Dorsolateral prefrontal cortex (tissue), 122 donors: ENCODE measurements at places on chromosomes 5 and 9.

GRCh38 chr5:10264604-10265003 is 14.5 kb downstream of the CCT5 start:
- DNase-seq = no peak

DNA sequence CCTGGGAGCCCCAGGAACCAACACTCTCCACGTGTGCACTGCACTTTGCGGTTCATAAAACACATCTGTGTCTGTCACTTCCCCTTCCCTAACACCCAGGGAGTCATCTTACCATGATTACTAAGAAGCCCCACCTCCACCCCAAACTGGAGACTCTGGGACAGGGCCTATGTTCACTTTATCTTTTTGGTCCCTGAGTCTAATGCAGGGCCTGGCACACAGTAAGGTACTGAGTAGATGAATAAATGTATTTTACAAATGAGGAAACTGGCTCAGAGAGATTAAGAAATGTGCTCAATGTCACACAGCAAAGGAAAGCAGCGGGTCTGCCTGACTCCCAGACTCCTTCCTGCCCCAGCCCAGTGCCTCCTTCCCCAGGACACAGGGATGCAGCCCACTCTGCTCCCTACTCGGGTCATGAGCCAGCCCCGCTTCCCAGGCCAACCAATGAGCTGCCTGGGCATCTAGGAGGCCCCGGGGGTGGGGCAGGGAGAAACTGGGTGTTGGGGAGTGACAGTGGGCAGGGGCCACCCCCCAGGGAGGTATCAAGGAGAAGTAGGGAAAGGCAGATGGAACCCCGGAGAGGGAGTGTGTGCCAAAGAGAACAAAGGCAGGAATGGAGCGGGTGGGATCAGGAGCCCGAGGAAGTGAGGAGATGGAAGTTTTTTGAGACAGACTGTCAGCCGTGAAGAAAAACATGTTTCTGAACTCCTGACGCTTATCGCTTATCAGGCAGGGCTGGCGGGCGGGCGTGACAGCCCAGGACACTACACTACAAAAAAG is 30.5 kb downstream of the SHB start:
- DNase-seq = no peak

DNA sequence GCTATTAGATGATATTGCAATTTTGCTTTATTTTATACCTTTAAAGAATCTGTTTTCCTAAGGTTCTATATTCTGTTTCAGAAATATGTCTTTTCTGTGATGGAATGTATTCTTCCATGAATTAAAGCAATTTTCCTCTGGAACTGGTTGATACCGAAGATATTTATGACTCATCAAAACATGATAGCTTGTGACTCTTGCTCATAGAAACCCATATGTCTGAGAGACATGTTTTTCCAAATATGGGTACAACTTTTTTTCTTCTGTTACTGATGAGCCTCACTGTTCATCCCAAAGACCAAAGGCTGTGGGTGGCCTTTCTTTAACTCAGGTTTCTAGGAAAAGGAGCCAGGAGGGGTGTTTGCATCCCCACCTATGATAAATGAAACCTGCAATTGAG is 126.1 kb upstream of the PAPPA start:
- no peak for DNase-seq

- DNase-seq = no peak
Measured at GRCh38 chr5:128711216-128711615, 173.2 kb upstream of the FBN2 start.

GRCh38 chr9:121326130-121326838 is 43.8 kb downstream of the STOM start:
- peak; percentile 28 for DNase-seq

DNA sequence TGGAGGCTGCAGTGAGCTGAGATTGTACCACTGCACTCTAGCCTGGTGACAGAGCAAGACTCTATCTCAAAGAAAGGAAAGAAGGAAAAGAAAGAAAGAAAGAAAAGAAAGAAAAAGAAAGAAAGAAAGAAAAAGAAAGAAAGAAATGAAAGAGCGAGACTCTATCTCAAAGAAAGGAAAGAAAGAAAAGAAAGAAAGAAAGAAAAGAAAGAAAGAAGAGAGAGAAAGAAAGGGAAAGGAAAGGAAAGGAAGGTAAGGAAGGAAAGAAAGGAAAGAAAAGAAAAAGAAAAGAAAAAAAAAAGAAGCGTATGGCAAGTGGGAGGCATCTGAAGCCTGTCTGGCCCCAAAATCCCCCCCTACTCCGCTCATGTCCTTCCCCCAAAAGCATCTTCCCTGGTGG is 182.3 kb upstream of the MSX2 start:
- DNase-seq = no peak

DNA sequence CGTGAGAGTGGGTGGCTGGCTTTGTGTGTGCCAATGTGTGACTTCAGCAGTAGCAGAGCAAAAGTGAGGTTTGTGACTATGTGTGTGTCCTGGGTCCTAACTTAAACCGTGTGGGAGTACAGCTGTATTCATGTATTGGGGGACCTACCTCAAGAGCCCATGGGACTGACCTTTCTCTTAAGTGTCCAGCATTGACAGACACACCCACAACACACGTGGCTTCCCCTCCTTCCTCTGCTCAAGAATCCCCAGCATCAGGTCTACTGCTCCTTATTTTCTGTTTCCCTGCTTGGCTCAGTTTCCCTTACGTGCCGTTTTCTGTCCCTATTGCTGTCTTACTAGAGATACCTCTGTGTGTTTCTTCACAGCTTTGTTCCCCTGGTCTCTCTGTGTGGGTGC is 616 bp downstream of the IL11RA start:
- no peak for DNase-seq
